ENCODE measurements at places on chromosomes 2 and 18.

- no peak for DNase-seq
These were observed 16.2 kb upstream of the PDE11A start for GRCh38 chr2:178088774-178089270.

DNA sequence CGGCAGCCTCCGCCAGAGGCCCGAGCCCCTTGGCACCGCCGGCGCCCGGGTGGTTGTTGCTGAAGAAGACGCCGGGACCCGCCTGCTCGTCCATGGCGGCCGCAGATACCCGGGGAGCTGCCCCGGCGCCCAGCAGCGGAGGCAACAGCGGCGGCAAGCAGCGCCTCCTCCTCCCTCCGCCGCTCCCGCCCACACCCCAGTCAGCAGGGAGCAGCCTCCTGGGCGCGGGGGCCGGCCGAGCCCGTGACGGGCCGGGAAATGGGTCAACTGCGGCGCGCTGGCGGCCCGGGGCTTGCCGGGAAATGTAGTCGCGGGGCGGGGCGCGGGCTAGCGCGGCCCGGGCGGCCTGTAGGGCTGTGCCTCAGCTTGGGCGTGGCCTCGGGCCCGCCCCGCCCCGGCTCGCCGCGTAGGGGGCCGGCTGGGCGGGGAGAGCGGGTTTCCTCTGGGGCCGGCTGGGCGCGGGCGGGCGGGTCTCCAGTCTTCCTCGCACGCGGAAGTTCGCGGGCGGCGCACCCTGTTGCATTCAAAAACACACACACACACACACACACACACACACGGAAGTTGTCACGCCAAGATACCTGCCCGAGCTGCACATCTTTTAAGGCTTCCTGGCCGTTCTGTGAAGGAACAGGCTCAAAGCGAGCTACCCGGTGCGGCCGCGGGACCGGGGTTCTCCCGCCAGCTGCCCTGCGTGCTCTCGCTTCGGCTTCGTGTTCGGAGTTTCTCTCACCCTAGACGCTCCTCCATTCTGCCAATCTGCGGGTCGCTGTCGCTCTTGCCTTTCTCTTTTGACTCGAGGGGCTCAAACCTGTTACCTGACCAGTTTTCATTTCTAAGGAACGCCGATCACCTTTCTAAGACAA is at the start of gene STRN:
STRN (minus strand) TSS at position 167 of the 866 bp plus-strand sequence; CDS start at position 94, 73 bp downstream.
- DNase-seq, result peak; percentile 96

- no peak for DNase-seq
These were observed 65.1 kb upstream of the COL3A1 start for GRCh38 chr2:188909036-188909435.

DNA sequence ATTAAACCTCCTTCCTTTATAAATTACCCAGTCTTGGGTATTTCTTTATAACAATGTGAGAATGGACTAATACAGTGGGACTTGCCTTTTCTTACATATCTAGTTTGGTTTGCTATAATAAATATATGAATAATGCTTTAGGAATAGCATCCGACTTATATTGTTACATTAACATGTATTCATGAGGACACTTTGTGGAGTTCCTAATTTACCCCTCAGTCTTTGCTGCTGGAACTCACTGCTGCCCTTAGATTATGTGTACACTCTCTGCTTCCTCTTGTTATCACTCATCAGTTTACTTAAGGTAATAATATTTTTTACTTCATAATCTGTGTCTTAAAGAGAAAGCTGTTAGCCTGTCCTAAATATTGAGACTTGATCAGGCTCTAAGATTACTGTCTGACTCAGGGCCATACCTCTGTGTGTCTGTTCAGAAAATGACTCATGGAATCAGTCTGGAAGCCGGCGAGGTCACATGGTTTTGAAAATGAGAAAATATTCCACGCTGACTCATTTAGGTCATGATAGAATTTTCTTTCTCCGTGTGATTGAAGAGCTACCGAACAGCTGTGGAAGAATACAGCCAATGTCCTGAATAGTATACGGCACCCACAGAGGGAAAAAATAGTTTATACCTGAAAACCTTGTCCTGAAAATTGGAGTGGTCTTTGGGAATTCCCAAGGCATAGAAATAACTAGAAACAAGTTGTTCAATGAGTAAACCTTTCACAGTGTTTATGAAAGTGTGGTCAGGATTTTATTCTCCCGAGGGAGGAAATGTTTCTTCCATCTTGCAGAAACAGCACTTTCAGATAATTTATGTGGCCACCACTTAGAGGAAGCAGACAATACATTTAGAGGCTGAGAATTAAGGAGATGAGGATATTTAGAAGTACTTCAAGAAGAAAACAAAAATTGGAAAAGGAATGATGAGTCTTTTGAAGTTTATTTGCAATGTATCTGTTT is 156.4 kb downstream of the DSEL start:
- peak; percentile 22 for DNase-seq

GRCh38 chr2:34844629-34845028 is 1245.5 kb upstream of the FAM98A start:
- no peak for DNase-seq
